ENCODE measurements at places on chromosomes 16 and 17. TPM values are rescaled to one million over a fixed set of nuclear protein-coding genes. Genes with fewer than 3 reads are reported as not detected.
A peak's percentile ranks its signal among the peaks of the same experiment; 100 is the strongest.

Gene RMI2
- 6.7 TPM for polyA plus RNA-seq

Gene TERB1
- polyA plus RNA-seq = not detected

Gene NUPR1
- 366 TPM for polyA plus RNA-seq

Gene GFER
- 16.8 TPM for polyA plus RNA-seq

Gene TADA2A
- polyA plus RNA-seq = 20.5 TPM

Gene RGS11
- 0.45 TPM for polyA plus RNA-seq

Gene ULK2
- 13.8 TPM for polyA plus RNA-seq

DNA sequence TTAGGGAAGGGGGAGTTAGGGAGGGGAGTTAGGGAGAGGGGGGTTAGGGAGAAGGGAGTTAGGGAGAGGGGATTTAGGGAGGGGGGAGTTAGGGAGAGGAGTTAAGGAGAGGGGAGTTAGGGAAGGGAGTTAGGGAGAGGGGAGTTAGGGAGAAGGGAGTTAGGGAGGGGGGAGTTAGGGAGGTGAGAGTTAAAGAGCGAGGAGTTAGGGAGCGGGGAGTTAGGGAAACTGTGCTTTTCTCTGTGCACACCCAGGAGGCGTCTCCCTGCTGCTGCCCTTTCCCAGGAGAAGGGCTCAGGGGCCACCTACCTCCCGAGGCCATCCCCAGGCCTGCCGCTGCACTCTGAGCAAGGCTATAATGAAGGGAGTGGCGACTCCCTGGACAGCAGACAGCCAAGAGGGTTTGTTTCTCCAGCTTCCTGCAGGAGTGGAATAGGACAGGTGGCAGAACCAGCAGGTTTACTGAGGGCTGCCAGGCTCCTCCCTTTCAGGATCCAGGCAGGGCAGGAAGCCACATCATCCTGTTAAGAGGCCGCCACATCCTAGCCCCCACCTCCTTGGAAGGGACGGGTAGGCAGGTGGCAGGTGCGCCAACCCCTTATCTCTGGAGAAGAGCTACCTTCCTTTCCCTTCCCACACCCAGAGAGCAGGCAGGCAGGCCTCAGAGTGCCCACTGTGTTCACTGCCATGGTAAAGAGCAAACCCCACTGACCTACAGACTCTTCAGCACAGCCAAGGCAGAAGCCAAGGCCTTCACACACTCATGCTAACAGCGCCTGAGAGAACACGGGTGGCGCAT lies 4.3 kb downstream of the CANT1 start:
- peaks cover 13% of the 10 kb centered on the region for H3K4me1 ChIP-seq
- no peak overlapping the region for H3K4me3 ChIP-seq
- no peak for DNase-seq
- no peaks in the 10 kb centered on the region for H3K36me3 ChIP-seq
- H3K27me3 ChIP-seq = no peaks in the 10 kb centered on the region

- no peaks in the 10 kb centered on the region for H3K4me1 ChIP-seq
- H3K36me3 ChIP-seq = no peaks in the 10 kb centered on the region
- no peak overlapping the region for H3K27ac ChIP-seq
- H3K4me3 ChIP-seq = no peak overlapping the region
Measured at GRCh38 chr17:73998249-73998648, 205.2 kb upstream of the RPL38 start.

DNA sequence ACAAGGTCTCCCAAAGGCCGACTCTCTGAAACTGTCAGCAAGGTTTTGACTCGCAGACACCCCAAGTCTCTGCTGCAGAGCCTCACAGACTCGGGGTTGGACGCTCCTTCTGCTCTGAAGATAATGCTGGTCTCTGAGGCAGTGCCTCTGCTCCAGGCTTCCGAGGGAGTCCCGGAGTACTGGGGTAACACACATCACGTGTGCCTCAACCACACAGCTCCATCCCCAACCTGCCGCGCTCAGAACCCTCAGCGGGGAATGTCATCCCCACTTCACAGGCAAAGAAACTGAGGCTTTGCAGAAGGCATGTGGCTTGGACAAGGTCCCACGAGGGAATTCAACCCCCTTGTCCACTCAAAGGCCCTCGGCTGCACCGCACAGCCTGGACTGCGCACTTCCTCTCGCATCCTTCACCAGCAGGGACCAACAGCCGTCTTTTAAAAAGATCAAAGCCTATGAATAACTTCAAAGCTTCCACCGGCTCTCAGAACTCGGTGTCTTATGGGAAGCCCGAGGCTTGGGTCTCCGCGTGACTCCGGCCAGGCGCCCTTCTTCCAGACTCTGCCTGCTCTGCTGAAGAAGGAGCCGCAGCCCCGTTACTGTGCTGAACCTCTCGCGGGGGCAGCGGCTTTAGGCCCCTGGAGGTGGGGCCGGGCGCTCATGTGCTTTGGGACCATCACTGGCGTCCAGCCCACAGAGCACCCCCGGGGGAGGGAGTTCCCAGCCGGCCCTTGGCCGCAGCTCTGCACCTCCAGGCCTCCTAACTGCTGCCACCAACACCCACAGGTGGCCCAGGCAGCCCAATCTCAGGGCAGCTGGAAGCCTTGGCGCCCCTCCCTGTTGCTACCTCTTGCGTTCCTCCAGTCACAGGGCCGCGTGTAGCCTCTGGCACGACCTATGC lies 2.2 kb downstream of the TMEM204 start:
- H3K27me3 ChIP-seq = no peaks in the 10 kb centered on the region
- DNase-seq = peak; percentile 40
- peak overlapping the region; percentile 22 for H3K27ac ChIP-seq
- H3K36me3 ChIP-seq = no peaks in the 10 kb centered on the region
- H3K4me3 ChIP-seq = peak overlapping the region; percentile 41

- no peaks in the 10 kb centered on the region for H3K36me3 ChIP-seq
- H3K4me3 ChIP-seq = no peak overlapping the region
- no peaks in the 10 kb centered on the region for H3K4me1 ChIP-seq
- H3K27ac ChIP-seq = no peak overlapping the region
Measured at GRCh38 chr17:33080091-33080490, 88.4 kb downstream of the SPACA3 start.

- no peaks in the 10 kb centered on the region for H3K27me3 ChIP-seq
- DNase-seq = no peak
- H3K4me1 ChIP-seq = peaks cover 2% of the 10 kb centered on the region
- H3K27ac ChIP-seq = no peak within 1 kb of the TSS
- no peak within 1 kb of the TSS for H3K4me3 ChIP-seq
Measured at GRCh38 chr16:56864960-56865359, at the start of gene SLC12A3. TSS of gene SLC12A3 (plus strand) at chr16:56865207. CDS start at chr16:56865236, 29 bp downstream.

GRCh38 chr17:44280392-44280937 lies 12.5 kb upstream of the SLC4A1 start:
- no peaks in the 10 kb centered on the region for H3K36me3 ChIP-seq
- H3K4me3 ChIP-seq = no peak overlapping the region
- H3K4me1 ChIP-seq = peaks cover 12% of the 10 kb centered on the region
- no peak overlapping the region for H3K27ac ChIP-seq
- DNase-seq = peak; percentile 34

DNA sequence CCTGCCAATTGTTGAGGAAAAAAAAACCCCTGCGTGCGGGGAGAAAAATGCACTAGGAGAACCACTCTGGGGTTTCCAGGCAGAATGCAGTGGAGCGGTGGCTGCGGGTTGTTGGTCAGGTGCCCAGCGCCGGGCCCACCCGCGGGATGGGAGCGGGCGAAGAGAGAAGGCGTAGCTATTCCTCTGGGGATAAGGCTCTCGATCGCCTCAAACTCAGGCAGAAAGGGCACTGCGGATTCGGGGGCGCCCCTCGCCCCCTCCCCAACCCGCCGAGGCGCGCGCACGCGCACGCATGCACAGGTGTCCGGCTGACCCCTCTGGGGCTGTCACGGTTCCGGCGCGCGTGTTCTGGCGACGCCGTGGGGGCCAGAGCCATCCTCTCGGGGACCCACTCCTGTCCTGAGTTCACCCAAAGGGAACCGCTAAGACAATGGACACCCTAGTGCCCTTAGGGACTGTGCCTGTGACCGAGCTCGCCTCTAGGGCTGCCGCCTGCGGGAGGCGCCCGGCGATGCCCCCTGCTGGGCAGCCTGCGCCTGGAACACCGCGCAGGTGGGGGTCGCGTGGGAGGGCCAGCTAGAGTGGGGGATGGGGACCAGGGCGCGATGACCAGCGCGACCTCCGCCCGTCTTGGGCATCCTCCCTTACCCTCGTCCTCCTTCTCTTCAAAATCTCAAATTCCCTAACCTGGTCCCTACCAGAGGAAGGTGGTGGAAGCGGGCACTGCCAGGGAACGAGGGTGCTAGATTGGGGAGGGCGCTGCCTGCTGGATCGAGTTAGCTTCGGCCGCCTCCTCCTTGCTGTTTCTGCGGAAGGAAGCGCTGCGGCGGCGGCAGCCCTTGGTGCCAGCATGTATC lies 14.4 kb upstream of the CBX8 start:
- peaks cover 37% of the 10 kb centered on the region for H3K27me3 ChIP-seq
- H3K4me3 ChIP-seq = no peak overlapping the region
- H3K27ac ChIP-seq = no peak overlapping the region
- no peaks in the 10 kb centered on the region for H3K4me1 ChIP-seq
- no peak for DNase-seq

GRCh38 chr16:14283786-14284185 lies 212.7 kb downstream of the MRTFB start:
- no peaks in the 10 kb centered on the region for H3K36me3 ChIP-seq
- no peak for DNase-seq
- H3K27me3 ChIP-seq = no peaks in the 10 kb centered on the region
- no peak overlapping the region for H3K4me3 ChIP-seq
- peaks cover 4% of the 10 kb centered on the region for H3K4me1 ChIP-seq

DNA sequence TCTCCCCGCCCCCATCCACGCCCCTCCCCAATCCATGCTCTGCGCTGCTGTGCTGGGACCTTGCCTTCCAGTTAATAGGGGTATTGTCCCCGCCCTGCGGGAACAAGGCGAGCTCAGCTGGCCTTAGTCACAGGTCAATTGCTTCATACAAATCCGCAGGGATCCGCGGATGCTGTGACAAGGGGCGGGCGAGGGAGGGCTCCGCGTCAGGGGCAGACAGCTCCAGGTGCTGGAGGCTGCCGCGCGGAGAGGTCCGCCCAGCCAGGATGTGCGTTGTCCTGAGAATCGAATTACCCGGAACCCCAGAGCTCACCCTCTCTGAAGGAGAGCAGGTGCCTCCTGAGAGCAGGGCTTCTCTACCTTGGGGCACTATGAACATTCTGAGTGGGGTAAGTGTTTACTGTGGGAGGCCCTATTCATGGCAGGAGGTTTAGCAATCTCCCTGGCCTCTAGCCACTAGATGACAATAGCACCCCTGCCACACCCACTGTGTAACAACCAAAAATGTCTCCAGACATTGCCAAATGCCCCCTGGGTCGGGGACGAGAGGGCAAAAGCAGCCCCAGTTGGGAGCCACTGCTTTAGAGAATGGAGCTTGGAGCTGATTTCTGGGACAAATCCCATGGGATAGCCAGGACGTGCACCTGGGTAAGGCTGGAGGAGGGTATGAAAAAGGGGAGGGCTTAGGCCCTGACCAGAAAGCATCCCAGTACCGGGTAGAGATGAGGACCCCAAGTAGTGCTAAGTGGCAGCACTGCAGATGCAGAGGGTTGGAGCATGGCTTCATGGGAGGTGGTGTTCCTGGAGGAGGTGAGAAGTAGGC lies 138.2 kb downstream of the CYLD start:
- no peak overlapping the region for H3K4me3 ChIP-seq
- H3K4me1 ChIP-seq = no peaks in the 10 kb centered on the region
- no peak overlapping the region for H3K27ac ChIP-seq
- H3K27me3 ChIP-seq = no peaks in the 10 kb centered on the region

- H3K27ac ChIP-seq = no peak overlapping the region
- H3K4me3 ChIP-seq = no peak overlapping the region
- no peak for DNase-seq
- no peaks in the 10 kb centered on the region for H3K4me1 ChIP-seq
- no peaks in the 10 kb centered on the region for H3K27me3 ChIP-seq
- H3K36me3 ChIP-seq = no peaks in the 10 kb centered on the region
Measured at GRCh38 chr16:69494991-69495392, 70.6 kb downstream of the CYB5B start.

GRCh38 chr17:43540821-43541674 lies 5.1 kb downstream of the ETV4 start:
- peaks cover 6% of the 10 kb centered on the region for H3K4me1 ChIP-seq
- no peaks in the 10 kb centered on the region for H3K27me3 ChIP-seq
- H3K27ac ChIP-seq = no peak overlapping the region
- no peaks in the 10 kb centered on the region for H3K36me3 ChIP-seq
- no peak for DNase-seq

DNA sequence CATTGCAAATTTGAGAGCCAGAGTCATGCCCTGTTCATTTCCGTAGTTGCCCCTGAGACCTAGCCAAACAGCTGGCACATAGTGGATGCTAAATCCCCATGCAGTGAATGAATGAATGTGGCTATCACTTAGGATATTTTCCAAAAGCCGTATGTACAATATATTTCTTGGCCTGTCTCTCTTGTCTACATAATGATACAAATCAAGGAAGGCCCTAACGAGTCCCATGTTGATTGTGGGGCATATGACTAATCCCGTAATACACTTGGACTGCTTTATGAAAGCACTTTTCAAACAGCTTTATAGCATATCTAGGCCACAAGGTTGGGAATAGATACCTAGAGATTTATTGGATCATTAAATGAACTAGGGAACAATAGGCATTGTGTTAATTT lies 478.0 kb downstream of the SLC39A11 start:
- no peaks in the 10 kb centered on the region for H3K27me3 ChIP-seq
- H3K4me3 ChIP-seq = no peak overlapping the region
- DNase-seq = no peak

- no peaks in the 10 kb centered on the region for H3K36me3 ChIP-seq
- DNase-seq = no peak
- peaks cover 3% of the 10 kb centered on the region for H3K27me3 ChIP-seq
- H3K4me3 ChIP-seq = no peak overlapping the region
Measured at GRCh38 chr17:48723423-48724250, 652 bp downstream of the PRAC2 start.

DNA sequence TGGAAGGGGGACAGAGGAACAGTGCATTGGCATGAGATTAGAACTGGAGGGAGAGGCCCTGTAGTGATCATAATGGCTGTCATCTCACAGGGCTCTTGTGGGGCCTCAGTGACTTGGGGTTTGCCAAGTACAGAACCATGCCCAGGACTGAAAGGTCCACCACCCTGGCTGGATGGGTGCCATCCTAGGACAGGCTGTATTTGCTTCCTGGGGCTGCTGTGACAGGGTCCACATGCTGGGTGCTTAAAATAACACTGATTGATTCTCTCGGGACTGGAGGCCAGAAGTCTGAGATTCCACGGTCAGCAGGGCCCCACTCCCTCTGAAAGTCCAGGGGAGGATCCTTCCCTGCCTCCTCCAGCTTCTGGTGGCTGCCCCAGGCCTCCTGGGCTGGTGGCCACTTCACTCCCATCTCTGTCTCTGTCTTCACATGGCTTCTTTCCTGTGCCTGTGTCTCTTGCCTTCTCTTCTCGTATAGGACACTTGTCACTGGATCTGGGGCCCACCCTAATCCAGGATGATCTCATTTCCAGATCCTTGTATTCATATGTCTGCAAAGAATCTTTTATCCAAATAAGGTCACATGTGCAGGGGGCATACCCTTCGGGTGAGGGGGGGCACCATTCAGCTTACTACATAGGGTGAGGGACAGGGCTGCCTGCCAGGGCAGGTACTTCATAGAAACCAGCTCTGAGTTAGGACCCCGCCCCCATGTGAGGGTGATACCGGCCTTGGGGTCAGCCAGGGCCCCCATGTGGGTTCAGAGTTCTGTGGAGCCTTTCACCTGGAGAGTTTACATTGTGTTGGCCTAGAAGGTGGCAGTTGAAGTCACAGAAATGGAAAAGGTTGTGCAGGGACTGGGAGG lies 52.6 kb downstream of the USP22 start:
- no peak overlapping the region for H3K27ac ChIP-seq
- H3K4me3 ChIP-seq = no peak overlapping the region
- DNase-seq = no peak
- H3K4me1 ChIP-seq = no peaks in the 10 kb centered on the region
- H3K27me3 ChIP-seq = no peaks in the 10 kb centered on the region

GRCh38 chr16:67246756-67247191 lies 507 bp downstream of the FHOD1 start:
- H3K4me1 ChIP-seq = peaks cover 12% of the 10 kb centered on the region
- peak; percentile 63 for DNase-seq
- H3K27me3 ChIP-seq = no peaks in the 10 kb centered on the region
- no peaks in the 10 kb centered on the region for H3K36me3 ChIP-seq
